ENCODE measurements at places on chromosomes 12 and 14.

DNA sequence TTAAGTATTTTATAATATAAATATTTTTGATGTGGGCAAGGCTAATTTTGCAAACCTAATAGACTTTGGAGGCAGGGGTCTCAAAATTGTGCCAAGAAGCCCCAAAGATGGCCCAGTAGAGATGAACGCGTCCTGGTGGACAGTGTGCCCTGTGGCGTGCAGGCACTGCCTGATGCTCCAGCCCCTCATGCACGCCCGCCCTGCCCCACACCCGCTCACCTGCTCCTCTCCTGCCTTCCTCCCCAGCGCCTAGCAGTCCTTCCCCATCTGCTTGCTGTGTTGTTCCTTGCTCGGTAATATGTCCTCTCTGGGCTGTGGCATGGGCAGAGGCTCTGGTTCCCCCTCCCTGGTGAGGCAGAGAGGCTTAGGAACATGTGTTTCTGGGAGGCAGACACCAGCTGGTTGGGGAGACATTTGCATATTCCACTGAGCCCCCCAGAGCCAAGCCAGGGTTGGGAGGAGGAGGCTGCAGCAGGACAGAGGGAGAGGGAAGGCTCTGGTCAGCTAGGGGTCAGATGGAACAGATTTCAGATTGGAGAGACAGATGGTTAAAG, 46.8 kb upstream of the GPATCH2L start:
- no peak for DNase-seq

GRCh38 chr12:32756476-32757066, 874 bp upstream of the YARS2 start:
- no peak for DNase-seq

DNA sequence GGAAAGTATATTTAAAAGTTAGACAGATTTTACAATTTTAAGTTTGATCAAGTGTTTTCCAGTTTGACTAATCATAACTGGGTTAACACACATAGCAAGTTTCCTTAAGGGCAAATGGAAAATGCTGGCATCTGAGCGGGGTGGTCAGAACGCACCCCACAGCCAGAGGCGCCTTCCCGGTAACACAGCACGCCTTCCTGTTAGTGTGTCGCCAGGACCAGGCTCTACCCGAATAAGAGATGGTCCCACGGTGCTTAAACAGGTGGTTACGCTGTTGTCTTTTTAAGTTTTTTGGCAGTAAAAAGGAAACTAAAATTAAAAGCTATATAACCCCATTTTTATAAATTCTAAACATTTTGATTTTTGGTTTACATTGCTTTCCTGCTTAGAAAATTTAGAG, 28.0 kb downstream of the BDKRB1 start:
- no peak for DNase-seq

- DNase-seq = peak; percentile 54
Observed at GRCh38 chr12:116859079-116859478, 22.2 kb downstream of the HRK start.

GRCh38 chr12:65450625-65451024, 172.1 kb downstream of the MSRB3 start:
- no peak for DNase-seq

- DNase-seq = peak; percentile 20
Observed at GRCh38 chr12:89349814-89350213, 2.5 kb downstream of the DUSP6 start.

DNA sequence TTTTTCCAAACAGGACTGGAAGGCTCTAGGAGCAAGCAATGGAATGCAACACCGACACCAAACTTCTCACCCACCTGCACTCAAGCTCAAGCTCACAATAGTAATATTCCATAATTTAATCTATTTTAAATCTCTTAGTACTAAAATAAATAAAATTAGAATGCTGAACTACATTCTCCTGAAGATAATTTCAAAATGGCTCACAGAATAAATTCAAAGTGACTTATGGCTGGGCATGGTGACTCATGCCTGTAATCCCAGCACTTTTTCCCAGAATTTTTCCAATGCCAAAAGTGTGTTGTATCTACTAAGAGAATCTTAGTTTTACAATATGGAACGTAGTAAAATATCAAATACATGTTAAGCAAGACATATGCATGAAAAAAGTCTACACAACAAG, 31.5 kb downstream of the DUSP16 start:
- no peak for DNase-seq

GRCh38 chr14:104746071-104746545, 6.8 kb upstream of the SIVA1 start:
- no peak for DNase-seq

- no peak for DNase-seq
Observed at GRCh38 chr12:3300833-3301401, 190.1 kb upstream of the PRMT8 start.

DNA sequence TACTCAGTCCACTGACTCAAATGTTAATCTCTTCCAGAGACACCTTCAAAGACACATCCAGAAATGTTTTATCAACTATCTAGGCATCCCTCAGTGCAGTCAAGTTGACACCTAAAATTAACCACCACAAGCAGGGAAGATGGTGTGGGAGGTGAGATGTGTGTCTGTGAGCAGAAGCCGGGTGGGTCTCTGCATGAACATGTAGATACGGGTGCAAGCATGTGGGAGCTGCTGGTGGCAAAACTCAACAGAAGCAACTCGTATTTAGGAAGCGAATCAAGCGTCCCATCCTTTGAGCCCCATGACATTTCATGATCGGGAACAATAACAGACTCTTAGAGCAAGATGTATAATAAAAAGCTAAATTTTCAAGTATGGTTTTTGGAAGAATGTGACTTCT, 110.0 kb upstream of the C14orf180 start:
- DNase-seq = no peak

GRCh38 chr12:97474987-97475386, 12.4 kb downstream of the RMST start:
- DNase-seq = peak; percentile 53

- no peak for DNase-seq
Observed at GRCh38 chr14:35304812-35305462, 12.8 kb downstream of the PSMA6 start.

DNA sequence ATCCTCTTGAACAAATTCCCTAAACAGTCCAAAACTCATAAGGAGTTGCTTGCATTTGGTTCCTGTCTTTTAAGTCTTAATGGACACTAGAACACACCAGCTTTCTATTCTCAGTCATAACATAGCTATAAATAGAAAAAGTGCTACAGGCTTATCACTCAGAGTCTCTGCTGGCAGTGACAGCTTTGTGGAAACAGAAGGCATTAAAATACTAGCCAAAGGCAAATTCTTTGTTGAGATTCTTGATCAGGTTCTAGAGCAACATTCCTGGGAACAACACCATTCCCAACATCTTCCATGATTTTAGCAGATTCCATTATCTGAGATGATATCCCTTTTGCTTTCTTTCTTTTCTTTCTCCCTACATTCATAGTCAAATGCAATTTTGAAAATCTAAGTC, 207.7 kb upstream of the PLEKHG7 start:
- DNase-seq = no peak

- peak; percentile 33 for DNase-seq
Observed at GRCh38 chr14:69672356-69672755, 61.0 kb downstream of the SUSD6 start.

GRCh38 chr12:42468921-42469320, 120.6 kb downstream of the PRICKLE1 start:
- no peak for DNase-seq

- DNase-seq = no peak
Observed at GRCh38 chr14:64680714-64681065, 23.5 kb upstream of the PLEKHG3 start.

All from DMS79 treated with DMSO at 0.1 percent for 48 hours (cell line).